CD4-positive, alpha-beta T cell treated with Interleukin-1 beta for 1 hour (primary cell): ENCODE measurements at places on chromosomes 2 and 18.

GRCh38 chr18:10518595-10519255 lies 7.1 kb upstream of the NAPG start:
- no peak for DNase-seq

DNA sequence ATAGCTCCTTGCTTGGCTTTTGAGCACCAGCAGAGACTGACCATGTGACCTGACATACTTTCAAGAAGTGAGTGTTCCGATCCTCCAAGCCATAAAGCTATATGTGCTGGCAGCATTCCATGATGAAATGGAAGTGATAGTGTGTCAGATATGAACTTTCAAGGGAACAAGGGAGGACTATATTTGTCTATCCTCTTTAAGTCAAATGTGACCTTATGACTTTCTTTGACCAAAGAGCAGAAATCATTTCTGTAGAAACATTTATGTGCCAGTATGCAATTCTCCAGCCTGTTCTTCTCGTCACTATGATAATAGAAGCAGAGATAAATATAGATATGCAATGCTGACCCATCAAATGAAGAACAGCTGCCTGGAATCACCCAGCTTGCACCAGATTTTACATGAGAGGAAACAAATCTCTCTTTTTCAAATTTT lies 14.4 kb downstream of the HYCC2 start:
- no peak for DNase-seq

DNA sequence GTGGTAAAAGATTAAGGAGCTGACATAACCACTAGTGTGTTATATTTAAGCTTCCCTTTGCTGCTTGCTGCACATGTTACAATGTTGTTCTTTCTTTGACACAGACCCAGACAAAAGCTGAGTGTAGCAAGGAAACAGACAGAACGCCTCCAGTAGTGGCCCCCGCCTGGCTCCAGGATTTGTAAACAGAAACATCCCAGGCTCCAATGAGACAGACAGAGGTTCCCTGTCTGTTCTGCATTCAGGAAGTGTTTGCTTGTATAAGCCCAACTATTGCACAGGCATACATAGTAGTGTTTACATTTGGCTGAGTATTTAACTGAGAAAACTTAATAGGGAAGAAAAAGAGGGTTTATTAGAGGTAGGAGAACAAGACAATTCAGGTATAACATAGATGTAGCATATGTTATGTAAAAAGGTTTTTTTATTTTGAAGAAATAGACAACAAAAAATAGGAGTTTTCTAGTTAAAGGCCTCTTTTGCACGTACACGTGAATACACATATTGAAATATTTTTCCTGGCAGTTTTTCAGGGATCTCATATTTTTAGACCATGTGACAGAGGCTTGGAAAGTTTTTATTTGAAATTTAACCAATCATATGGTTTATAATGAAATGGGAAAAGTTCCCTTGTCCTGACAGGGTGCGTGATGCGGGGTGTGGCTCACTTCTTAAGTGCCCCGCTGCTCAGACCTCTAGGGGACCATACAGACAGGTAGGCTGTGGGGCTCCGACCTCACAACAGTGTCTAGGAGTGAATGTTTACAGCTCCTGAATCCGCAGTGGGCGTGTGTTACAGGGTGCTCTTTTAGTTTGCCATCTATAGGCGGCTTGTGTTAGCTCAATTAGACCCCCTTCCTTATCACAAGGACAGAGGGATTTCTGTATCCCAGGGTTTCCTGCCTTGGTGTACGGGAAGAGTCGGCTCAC lies 118.4 kb downstream of the BMPR2 start:
- DNase-seq = no peak

DNA sequence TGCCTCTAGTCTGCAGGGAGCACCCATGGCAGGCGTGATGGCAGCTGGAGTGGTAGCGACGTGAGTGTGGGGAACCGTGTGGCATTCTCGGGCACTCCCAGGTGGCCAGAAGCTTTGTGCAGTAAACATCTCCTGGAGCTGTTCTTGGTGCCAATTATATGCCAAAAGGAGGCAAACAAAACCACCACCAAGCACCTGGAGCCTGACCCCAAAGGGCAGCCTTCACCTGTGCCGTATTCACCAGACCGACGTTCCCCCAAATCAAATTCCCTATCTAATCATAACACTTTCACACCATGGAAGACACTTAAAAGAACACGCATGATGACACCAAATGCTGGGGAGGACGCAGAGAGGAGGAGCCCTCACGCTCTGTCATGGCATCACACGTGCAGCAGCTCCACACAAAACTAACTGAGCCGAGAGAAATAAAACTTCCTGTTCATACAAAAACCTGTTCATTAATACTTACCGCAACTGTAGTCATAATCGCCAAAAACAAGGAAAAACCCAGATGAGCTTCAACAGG lies 123.6 kb downstream of the EIPR1 start:
- DNase-seq = no peak

DNA sequence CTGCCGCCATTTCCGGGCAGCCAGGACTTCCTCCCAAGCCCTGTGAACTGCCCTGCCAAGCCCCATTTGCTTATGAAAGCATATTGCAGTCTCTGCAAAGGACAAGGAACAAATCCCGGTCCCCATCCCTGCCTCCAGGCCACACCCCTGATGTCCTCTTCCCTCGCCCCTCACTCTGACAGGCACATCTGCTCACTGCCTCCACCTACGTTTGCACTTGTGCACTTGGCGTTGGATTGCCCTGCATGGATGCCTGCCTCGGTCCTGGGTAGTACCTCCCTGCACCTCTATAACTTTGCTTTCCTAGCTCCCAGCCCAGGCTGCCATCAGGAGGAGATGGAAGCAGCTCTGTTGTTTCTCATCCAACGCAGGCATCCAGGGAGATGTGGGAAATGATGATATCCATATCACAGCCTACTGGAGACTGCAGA lies 19.6 kb upstream of the RPL31 start:
- no peak for DNase-seq

DNA sequence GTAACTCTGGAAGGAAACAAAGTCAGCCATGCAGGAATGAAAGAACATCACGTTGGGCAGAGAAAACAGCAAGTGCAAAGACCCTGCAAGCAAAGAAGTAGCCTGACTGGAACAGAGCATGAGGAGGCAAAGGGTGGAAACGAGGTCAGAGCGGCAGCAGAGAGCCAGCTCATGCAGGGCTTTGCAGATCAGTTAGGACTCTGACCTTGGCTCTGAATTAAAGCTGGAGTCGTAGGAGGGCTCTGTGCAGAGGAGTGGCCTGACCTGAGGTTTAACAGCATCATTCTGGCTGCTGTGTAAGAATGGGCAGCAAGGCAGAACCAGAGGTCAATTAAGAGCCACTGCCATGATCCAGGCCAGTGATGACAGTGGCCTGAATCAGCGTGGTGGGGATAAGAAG lies 220.7 kb downstream of the PRKCE start:
- DNase-seq = no peak

- no peak for DNase-seq
Measured at GRCh38 chr2:183375821-183376220, 251.6 kb downstream of the NUP35 start.

GRCh38 chr2:127573298-127573697 lies 37.8 kb downstream of the MYO7B start:
- no peak for DNase-seq

DNA sequence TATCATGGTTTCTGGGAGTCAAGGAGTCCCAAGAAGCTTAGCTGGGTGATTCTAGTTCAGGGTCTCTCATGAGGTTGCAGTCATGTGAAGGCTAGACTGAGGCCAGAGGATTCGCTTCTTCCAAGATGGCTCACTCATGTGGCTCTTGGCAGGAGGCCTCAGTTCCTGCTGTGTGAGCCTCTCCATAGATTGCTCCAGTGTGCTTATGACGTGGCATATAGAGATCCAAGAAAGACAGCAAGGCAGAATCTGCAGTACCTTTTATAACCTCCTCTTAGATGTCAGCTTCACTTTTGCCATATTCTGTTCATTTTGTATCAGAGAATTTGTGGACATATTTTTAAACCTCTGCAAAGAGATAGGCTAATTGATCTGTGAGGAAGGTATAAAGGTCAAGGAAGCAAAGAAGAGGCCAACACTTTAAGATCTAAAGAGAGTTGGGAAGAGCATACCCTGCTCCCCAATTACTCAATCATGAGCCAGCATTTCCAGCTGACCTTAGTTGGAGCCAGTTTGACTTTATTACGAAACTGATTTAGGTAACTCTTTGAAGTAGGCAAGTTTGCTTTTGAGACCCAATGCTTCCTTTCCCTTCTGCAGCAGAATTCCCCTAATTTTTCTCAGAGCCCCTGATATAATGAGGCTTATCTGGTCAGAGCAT lies 134.7 kb downstream of the EML6 start:
- no peak for DNase-seq

GRCh38 chr2:114735126-114735525 lies 292.7 kb downstream of the DPP10 start:
- DNase-seq = no peak

DNA sequence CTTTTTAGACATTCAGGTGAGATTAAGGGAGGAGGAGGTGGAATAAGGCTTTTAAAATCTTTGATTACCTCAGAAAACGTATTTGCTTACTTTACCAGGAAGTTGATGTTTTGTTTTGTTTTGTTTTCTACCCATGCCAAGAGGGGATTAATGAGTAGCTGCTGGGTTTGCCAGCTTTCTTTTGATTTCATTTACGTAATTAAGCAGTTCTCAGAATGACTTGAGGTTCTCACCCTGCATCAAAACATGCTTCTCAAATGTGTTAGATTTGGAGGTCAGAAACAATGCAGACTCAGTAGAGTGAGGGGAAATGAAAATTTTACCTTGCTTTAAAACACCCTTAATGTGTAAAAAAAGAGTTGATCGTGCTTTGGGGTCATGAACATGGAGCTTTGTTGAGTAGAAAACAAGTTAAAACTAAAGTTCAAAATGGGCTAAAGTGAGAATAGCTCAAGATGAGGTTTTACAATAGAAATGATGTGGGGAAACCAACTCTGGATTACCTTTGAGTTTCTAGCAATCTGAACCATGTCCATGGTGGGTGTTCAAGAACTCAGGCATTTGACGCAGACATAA lies 217.1 kb upstream of the EPAS1 start:
- no peak for DNase-seq

DNA sequence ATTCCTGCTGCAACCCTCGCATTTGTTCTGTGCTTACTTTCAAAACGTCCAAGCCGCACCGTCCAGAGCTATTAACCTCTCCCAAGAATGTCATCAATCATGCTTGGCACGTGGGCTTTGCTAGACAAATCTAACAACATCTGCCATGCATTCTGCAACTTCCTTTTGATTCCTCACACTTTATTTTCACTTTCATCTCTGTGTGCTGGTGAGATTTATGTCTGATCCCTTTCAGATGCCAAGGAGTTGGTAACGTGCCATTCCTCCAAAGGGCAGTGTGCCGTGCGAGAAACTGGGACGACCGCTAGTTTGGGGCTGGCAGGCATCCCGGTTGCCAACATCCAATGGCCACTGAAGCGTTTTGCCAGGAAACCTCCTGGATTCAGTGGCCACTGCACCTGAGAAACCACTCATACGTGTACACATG lies 230.0 kb upstream of the PARD3B start:
- DNase-seq = no peak

DNA sequence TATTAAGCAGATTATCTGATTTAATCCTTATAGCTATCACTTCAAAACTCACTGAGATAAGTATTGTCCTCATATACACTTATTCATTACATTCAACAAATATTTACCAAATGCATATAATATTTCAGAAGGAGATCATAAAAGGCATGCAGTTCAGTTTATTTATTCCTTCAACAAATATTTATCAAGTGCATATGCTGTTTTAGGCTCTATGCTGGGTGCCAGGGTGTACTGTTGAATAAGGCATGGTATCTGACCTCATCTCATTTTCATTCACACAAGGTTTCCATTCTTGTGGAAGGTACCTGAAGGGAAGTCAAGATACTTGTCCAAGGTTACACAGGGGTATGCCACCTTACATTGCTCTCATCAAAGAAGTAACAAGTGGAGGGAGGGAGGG lies 213.0 kb downstream of the INSIG2 start:
- DNase-seq = no peak

GRCh38 chr2:220191031-220191430 lies 563.6 kb downstream of the SLC4A3 start:
- DNase-seq = no peak

- no peak for DNase-seq
Measured at GRCh38 chr2:233184669-233185068, 66.8 kb upstream of the ATG16L1 start.

- DNase-seq = no peak
Measured at GRCh38 chr18:77108001-77108692, 24.4 kb downstream of the MBP start.
